ENCODE measurements at places on chromosomes 12 and 14. TPM values are rescaled to one million over a fixed set of nuclear protein-coding genes. Genes with fewer than 3 reads are reported as not detected.

- DNase-seq = no peak
Measured at GRCh38 chr12:101866615-101867373, 10.6 kb upstream of the DRAM1 start.

GRCh38 chr12:95553197-95553943, 2.1 kb upstream of the USP44 start:
- no peak for DNase-seq

GRCh38 chr12:130714591-130715149, 1.4 kb downstream of the RIMBP2 start:
- DNase-seq = peak; percentile 46

DNA sequence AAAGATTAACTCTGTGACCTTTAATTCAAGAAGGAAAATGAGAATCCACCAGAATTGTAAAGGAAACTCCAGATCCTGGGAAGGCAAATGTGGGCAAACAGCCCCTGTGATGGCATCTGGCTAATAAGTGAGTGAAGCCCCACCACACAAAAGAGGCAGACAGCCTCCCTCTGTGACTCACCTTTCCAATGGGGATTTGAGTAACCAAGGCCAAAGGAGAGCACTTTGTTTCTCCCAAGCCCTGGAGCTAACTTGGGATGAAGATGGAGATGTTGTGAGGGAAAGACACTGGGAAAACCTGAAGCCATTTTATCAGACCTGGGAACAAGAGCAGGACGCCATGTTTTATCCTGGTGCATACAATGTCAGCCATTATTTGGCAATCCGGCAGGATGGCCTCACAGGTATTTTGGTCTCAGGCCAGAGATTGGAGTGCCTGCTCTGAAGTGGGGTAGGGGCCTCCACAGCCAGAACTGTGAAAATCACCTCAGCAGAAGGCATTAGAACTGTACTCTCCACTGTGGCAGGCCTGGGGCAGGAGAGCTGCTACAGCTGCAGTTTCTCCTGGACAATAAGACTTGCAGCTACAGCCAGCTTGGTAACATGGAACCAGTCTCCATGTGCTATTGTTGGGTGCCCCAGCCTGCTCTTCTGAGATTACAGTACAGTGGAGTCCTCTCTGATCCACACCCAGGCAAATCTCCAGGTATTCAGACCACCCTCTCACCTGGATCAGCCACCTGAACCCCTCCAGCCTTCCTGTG, 96.6 kb upstream of the PCED1B start:
- no peak for DNase-seq

DNA sequence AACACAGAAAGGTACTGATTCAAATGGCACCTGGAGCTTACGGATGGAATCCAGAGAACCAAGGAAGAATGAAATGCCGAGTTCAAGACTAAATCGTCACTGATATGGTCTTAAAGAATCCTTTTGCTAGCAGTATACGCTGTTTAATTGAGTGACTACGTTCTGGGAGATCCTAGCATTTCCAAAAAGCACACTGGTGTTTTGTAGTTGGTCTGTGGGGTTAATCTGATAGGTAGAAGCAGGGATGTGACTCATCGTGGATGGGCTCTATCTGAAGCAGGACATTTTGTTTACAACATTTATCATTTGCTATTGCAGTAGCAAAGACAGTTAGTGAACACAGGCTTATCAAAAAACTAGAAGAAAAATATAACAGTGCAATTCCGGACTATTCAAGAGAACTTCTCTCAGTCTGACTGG, 169.2 kb upstream of the HMGA2 start:
- DNase-seq = no peak

DNA sequence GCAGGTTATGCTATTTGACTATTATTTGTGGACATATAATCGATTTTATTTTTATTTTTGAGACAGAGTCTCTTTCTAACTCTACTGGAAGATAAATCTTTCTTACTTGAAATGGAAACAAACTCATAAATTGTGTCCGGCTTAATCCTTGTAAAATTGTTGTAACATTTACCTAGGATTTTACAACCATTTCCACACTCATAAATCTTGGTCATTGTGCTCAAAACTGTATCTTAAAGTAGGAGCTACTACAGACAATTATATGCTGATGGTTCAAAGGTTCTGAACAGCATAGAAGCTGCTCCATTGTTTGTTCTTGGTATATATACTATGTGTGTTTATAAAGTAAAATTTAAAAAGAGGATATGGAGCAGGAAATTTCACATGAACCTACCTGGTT, 4.6 kb upstream of the ARF6 start:
- DNase-seq = no peak

DNA sequence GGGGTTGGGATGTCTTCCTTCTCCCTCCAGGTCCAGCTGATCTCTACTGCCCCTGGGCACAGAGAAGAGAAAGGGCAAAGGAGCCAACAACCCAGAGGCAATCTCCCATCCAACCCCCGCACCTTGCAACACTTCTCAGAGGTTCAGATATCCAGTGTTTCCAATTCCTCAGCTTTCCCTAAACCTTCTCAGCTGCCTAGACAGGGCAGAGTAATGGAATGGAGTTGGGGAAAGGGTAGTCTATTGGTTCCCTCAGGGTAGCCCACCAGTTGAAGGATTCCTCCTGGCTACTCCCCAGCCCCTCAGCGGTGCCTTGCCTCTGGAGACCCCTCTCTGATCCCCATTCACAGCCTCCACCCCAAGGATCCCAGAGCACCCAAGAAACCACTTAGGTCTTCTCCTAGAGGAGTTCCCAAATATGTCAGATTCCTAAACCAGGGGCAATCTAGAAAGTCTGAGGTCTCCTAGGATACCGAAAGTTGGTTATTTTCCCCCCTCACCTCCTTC, 537 bp downstream of the NFE2 start:
- no peak for DNase-seq

- DNase-seq = peak; percentile 46
Measured at GRCh38 chr14:74611650-74612349, at the start of gene LTBP2. Gene LTBP2 (minus strand): TSS chr14:74612237. CDS start chr14:74611944, 293 bp downstream.

DNA sequence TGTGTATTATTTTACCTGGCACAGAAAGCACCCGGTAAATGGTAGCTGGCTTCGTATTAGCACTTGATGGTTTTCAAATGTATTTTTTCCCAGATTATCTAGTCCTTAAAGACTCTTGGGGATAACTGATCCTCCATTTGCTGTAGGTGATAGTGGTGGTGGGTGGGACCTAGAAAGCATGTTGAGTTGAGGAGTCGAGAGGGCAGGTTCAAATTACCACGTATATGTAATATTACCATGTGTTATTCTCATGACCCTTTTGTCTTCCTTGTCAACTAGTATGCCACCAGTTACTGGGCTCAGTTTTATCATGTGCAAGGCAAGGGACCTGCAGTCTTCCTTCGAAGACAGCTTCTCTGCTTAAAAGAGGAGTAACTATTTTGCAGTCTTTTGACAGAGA, 1.8 kb downstream of the GLRX5 start:
- no peak for DNase-seq

DNA sequence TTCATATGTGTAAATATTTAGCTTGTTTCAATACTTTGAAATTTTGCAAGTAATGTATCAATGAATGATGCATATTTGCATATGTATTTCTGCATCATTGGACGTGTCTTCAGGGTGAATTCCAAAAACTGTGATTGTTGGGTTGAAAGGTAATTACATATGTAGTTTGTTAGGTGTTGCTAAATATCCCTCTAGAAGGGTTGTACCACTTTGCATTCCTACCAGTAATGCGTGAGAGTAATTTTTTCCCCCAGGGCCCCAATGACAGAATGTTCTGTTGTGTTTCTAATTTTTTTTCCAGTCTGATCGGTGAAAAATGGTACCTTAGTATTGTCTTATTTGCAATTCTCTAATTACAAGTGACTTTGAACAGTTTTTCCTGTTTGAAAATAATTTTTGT, 408.9 kb downstream of the NAV3 start:
- DNase-seq = no peak

GRCh38 chr14:82134411-82134810, 600.8 kb upstream of the SEL1L start:
- DNase-seq = peak; percentile 20

Gene TMEM229B
- total RNA-seq = 1.9 TPM

GRCh38 chr14:100746326-100746725, 19.6 kb downstream of the DLK1 start:
- no peak for DNase-seq

DNA sequence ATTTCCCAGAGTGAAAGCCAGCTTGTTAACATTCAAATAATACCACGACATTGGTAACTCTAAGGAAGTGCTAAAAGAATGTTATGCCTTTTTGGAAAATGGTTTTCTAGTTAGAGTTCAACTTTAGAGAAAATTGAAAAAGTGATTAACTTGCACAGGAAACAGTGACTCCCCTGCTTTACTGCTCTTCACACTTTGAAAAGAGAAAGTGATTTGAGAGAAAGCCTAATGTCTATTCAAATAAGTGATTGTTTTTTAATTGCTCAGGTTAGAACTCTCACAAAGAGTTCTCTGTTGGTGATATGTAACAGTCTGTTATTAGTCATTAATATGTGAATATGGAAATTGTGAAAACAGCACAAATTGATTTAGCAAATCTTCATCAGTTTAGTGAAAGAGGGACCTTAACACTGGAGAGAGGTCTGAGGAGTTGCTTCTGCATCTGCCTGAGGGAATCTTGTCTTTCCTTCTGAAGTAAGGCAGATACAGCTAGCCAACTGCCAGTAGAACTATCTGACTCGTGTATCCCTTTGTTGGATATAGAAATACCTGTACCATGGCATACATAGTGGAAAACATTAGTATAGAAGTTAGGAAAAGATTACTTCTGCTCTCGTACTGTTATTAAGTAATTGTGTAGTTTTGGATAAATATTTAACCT, 25.5 kb downstream of the ATF7IP start:
- DNase-seq = no peak

Gene PDE3A
- 82.6 TPM for total RNA-seq

DNA sequence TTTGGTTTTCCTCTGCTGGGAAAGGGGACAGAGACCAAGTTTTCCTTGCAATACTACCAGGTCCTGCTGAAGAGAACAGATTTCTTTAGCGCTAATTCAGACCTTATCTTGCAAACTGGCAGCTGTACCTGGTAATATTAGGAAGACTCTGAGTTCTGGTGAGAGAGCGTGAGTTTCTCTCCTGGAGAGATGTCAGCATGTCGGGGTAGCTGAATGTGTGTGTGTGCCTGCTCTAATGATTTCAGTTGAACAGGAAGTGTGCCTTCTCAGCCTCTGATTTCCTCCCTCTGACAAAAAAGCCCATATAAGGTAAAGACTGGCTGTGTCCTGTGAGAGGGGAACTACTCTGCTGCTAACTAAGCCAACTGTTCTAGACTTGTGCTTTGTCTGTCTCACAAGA, 10.3 kb upstream of the ERP27 start:
- peak; percentile 94 for DNase-seq

GRCh38 chr14:96741151-96741977, 55.8 kb upstream of the VRK1 start:
- peak; percentile 49 for DNase-seq

GRCh38 chr14:93804654-93805053, 16.4 kb upstream of the PRIMA1 start:
- no peak for DNase-seq

DNA sequence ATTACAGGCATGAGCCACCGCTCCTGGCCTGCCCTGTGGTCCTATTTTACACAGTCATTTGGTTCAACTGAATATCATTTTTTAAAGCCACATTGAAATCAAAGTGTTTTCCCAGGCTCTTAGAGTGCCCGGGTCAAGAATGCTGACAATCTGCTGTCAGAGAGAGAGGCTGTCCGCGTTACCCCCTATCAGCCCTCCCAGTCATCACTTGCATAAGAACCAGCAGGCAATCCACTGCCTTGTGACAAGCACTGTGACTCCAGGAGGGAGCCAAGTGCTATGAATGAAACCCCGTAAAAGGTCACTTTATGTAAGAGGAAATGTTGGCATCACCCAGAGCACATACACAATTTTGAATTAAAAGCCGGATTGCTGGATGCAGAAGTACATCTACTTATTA, 13.5 kb downstream of the PHLDA1 start:
- DNase-seq = peak; percentile 25

Gene PRPF39
- total RNA-seq = 35.6 TPM

- DNase-seq = no peak
Measured at GRCh38 chr12:124326871-124327270, 32.0 kb downstream of the RFLNA start.

DNA sequence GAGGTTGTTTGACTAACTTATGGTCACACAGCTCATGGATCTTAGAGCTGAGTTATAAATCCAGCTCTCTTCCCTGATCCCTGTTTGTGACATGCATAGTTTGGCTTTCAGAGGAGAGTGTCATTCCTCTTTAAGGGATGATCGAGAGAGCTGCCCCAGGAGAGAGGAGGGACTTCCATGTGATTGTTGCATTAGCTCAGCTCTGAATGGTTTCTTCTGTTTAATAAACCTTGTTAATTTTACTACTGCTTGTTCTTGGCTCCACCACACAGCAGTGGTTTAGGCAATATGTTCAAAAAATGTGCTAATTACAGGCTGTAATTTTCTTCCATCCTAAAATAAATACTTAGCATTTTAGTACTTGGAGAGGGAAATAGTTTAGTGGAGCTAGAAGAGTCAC, 152.5 kb downstream of the C12orf75 start:
- no peak for DNase-seq

GRCh38 chr14:24377657-24378056, 9.7 kb downstream of the NFATC4 start:
- peak; percentile 59 for DNase-seq

- DNase-seq = no peak
Measured at GRCh38 chr14:24162093-24162492, 1.0 kb downstream of the IRF9 start.

- no peak for DNase-seq
Measured at GRCh38 chr12:44847403-44847802, 28.7 kb downstream of the NELL2 start.

Gene FAM90A1
- total RNA-seq = not detected

GRCh38 chr12:118098911-118099671, 4.7 kb downstream of the VSIG10 start:
- no peak for DNase-seq

DNA sequence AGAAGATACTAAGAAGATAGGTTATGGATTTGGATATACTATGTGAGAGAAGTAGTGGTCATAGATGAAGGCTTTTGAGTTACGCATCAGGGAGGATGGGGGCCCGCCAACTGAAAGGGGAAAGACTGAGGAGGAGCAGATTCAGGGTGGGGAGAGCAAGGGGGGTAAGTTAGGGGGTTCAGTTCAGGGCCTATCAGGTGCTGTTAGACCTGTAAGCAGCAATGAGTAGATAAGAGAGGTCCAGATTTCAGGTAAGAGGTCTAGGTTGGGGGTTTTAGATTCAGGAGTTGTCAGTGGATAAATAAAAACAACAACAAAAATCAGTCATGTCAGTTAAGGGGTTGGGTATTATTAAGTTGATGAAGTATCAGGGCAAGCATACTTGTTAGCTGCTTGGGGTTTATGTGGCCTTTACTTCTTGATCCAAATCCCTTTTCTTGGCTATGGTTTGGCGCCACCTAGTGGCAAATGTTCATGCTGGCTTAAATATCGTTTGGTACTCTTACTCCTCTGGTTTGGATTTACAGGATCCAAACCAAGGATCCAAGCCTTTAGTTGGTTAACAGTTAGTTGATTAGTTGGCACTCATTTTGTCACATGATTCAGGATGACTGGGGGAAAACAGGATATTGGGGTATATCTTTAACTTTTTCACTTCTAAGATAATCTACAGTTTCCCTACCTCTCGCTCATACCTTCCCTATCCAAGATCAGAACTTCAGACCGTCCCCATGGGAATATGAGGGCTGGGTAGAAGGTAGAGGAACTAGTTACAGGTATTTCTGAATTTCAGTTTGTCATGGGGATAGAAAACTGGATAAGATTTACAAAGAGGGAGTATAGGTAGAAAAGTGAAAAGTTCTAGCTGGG, 65.1 kb downstream of the PCNX1 start:
- peak; percentile 87 for DNase-seq

- DNase-seq = peak; percentile 93
Measured at GRCh38 chr12:105480162-105480561, 149.7 kb downstream of the C12orf75 start.

Gene PKP2
- 45.7 TPM for total RNA-seq
